ENCODE measurements at places on chromosomes 7 and 10. TPM values are rescaled to one million over a fixed set of nuclear protein-coding genes. Genes with fewer than 3 reads are reported as not detected.

The ELN gene
- total RNA-seq, result 29.0 TPM

The SLC26A4 gene
- 193 TPM for total RNA-seq

- H3K36me3 ChIP-seq, result no peaks in the 10 kb centered on the region
- H3K4me1 ChIP-seq, result no peaks in the 10 kb centered on the region
- DNase-seq, result no peak
- H3K27me3 ChIP-seq, result no peaks in the 10 kb centered on the region
- no peak overlapping the region for H3K27ac ChIP-seq
Observed at GRCh38 chr7:40244226-40244625, 109.4 kb downstream of the SUGCT start.

The GSTO2 gene
- total RNA-seq, result 16.3 TPM

The AMZ1 gene
- total RNA-seq, result 1.2 TPM

- H3K36me3 ChIP-seq, result no peaks in the 10 kb centered on the region
- peak; percentile 57 for DNase-seq
- H3K27me3 ChIP-seq, result no peaks in the 10 kb centered on the region
- H3K27ac ChIP-seq, result no peak overlapping the region
Observed at GRCh38 chr10:103598654-103599115, 105.2 kb downstream of the NEURL1 start.

GRCh38 chr7:111212857-111213523, 122.1 kb downstream of the LRRN3 start:
- no peak overlapping the region for H3K4me3 ChIP-seq
- no peaks in the 10 kb centered on the region for H3K36me3 ChIP-seq
- H3K4me1 ChIP-seq, result peaks cover 6% of the 10 kb centered on the region
- H3K27ac ChIP-seq, result no peak overlapping the region

The CYCS gene
- 69.4 TPM for total RNA-seq

The AHR gene
- 69.5 TPM for total RNA-seq

The CFTR gene
- not detected for total RNA-seq

DNA sequence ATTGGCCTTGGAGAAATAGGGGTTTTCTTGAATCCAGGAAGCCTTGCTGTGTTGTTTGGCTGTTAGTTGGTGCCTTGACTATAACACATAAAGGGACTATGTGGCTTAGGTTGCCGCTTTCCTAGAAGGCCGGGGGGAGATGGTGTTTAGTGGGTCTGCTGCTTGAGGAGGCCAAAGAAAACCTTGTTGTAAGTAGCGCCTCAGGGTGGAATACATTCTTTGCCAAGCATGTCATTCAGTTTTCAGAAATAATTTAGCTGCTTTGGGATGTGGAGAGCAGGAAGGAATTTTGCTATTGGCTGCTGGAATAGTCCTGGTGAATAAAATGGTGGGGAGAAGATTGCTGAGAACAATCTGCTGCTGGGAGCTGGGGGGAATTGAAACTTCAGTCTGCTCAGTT, 132.9 kb upstream of the WNT16 start:
- no peaks in the 10 kb centered on the region for H3K36me3 ChIP-seq
- H3K27ac ChIP-seq, result no peak overlapping the region
- no peaks in the 10 kb centered on the region for H3K27me3 ChIP-seq
- H3K4me3 ChIP-seq, result no peak overlapping the region

DNA sequence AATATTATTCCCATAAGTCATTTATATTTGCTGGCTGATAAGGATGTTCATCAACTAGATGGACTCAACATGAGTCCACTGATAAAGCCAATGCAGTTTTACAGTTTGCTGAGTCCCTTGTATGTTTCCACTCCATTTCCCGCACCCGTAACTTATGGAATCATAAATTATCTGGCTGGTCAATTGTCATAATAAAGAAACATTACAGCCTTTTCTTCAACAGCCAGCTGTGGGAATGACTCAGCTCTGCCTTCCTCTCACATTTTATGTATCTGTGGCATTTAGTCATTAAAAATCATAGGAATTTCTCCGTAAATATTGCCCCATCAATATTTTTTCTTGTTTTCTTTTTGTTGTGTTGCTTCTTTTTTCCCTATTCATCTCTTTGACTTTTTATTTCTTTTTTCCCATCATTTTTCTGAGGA, 22.3 kb upstream of the TMEM26 start:
- no peaks in the 10 kb centered on the region for H3K27me3 ChIP-seq
- no peak overlapping the region for H3K4me3 ChIP-seq
- no peak for DNase-seq
- H3K27ac ChIP-seq, result no peak overlapping the region
- no peaks in the 10 kb centered on the region for H3K36me3 ChIP-seq

- H3K27ac ChIP-seq, result no peak overlapping the region
- no peak overlapping the region for H3K4me3 ChIP-seq
- no peaks in the 10 kb centered on the region for H3K36me3 ChIP-seq
- no peaks in the 10 kb centered on the region for H3K27me3 ChIP-seq
Observed at GRCh38 chr7:157898261-157898660, 561.5 kb downstream of the DNAJB6 start.

GRCh38 chr7:4817178-4817901, 41.9 kb downstream of the AP5Z1 start:
- H3K4me3 ChIP-seq, result no peak overlapping the region
- H3K4me1 ChIP-seq, result no peaks in the 10 kb centered on the region

DNA sequence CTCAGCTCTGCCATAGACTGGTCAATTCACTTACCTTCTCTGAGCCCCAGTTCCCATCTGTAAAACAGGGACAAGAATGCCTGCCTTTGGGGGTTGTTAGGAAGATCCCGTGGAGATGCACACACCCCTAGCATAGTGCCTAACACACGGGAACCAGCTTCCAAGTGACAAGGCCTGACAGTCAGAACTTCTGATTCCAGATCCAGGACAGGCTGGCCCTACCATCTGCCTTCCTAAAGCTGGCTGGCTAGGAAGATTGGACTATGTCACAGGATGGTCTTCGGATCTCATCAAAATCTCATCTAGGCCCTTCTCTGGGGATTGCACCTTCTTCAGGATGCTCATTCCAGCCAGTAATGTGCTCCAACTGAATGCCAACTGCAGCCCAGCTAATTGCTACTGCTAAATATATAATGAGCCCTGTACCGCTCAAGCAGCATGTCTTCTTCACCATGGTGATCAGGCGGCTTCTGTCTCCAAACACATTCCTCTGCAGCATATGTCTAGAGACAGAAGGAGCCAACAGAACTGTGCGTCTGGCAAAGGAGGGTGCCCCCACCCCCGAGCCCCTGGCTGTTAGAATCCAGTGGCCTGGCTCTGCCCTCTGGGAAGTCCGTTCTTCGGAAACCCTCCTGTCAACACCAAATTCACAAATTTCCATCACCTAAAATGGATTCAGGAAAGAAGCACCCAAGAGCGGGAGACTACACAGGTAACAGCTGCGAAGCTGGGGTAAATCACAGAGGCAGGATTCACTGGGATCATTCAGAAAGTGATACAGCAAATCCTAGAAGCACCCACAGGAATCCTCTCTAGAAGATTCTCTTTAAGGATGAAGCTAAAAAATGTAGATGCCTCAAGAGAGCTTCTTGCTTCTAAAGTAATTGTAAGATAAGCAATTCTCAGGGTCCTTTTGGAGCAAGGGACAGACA, 142.1 kb upstream of the EEPD1 start:
- H3K4me1 ChIP-seq, result no peaks in the 10 kb centered on the region
- H3K4me3 ChIP-seq, result no peak overlapping the region
- no peaks in the 10 kb centered on the region for H3K27me3 ChIP-seq
- no peaks in the 10 kb centered on the region for H3K36me3 ChIP-seq
- no peak for DNase-seq

GRCh38 chr10:102633848-102634247, 10.4 kb upstream of the TRIM8 start:
- peaks cover 30% of the 10 kb centered on the region for H3K4me1 ChIP-seq
- no peaks in the 10 kb centered on the region for H3K27me3 ChIP-seq
- no peak for DNase-seq
- H3K36me3 ChIP-seq, result no peaks in the 10 kb centered on the region
- peak overlapping the region; percentile 30 for H3K27ac ChIP-seq

- H3K27me3 ChIP-seq, result no peaks in the 10 kb centered on the region
- peaks cover 9% of the 10 kb centered on the region for H3K4me1 ChIP-seq
- H3K27ac ChIP-seq, result peak overlapping the region; percentile 68
Observed at GRCh38 chr10:35194906-35195305, 68.3 kb downstream of the CREM start.

- no peak for DNase-seq
- no peaks in the 10 kb centered on the region for H3K36me3 ChIP-seq
- no peaks in the 10 kb centered on the region for H3K4me1 ChIP-seq
- no peak overlapping the region for H3K4me3 ChIP-seq
- no peak overlapping the region for H3K27ac ChIP-seq
- no peaks in the 10 kb centered on the region for H3K27me3 ChIP-seq
Observed at GRCh38 chr10:129742742-129743550, 221.1 kb downstream of the EBF3 start.

DNA sequence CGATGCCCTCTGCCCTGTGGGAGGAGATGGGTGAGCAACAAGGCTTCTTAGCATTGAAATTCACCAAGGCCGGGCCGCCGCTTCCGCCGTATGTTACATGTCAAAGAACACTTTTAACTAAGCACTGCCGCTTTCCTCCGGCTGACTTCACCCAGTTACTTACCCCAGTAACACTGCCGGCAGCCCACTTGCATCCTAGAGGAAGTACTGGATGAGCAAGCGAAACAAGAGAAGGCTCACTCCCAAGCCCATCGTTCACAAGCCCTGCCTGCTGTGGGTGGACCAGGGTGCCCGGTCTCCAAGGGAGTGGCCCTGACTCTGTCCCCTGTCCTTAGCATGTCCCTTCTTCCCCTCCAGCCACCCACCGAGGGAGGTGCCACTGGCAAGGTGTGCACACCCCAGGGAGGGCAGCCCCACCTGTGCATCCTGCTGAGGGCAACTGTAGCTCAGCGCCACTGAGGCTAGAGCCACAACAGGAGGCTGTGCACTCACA, 73.1 kb upstream of the EBF3 start:
- H3K36me3 ChIP-seq, result no peaks in the 10 kb centered on the region
- H3K4me3 ChIP-seq, result no peak overlapping the region
- no peaks in the 10 kb centered on the region for H3K4me1 ChIP-seq

- no peaks in the 10 kb centered on the region for H3K27me3 ChIP-seq
- H3K4me1 ChIP-seq, result peaks cover 3% of the 10 kb centered on the region
- DNase-seq, result peak; percentile 43
Observed at GRCh38 chr10:28214219-28214618, 88.6 kb downstream of the MPP7 start.

DNA sequence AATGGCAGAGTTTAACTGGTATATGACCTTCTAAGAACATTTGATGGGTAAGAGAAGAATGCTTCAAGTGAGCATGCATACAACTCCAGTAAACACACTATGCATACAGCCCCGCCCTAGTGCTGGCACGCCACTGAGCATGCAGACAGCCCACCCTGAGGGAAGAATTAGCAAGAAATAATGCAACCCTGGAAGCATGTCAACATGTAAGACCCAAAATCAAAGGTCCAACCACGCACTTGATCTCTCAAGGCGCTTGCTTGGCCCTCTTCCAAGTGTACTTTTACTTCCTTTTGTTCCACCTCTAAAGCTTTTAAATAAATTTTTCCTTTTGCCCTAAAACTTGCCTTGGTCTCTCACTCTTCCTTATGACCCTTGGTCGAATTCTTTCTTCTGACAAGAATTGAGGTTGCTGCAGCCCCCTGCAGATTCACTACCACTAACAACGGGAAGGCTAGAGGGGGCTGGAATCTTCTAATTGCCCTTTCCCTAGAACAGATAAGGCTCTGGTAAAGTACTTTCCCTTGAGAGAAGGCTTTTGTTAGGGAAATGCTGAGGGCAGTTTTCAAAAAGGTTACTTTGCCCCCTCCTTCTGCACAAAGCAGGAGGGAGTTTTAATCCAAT, 3.4 kb downstream of the FAM24B start:
- H3K4me3 ChIP-seq, result no peak overlapping the region
- DNase-seq, result no peak
- H3K27me3 ChIP-seq, result no peaks in the 10 kb centered on the region
- peaks cover 6% of the 10 kb centered on the region for H3K4me1 ChIP-seq

DNA sequence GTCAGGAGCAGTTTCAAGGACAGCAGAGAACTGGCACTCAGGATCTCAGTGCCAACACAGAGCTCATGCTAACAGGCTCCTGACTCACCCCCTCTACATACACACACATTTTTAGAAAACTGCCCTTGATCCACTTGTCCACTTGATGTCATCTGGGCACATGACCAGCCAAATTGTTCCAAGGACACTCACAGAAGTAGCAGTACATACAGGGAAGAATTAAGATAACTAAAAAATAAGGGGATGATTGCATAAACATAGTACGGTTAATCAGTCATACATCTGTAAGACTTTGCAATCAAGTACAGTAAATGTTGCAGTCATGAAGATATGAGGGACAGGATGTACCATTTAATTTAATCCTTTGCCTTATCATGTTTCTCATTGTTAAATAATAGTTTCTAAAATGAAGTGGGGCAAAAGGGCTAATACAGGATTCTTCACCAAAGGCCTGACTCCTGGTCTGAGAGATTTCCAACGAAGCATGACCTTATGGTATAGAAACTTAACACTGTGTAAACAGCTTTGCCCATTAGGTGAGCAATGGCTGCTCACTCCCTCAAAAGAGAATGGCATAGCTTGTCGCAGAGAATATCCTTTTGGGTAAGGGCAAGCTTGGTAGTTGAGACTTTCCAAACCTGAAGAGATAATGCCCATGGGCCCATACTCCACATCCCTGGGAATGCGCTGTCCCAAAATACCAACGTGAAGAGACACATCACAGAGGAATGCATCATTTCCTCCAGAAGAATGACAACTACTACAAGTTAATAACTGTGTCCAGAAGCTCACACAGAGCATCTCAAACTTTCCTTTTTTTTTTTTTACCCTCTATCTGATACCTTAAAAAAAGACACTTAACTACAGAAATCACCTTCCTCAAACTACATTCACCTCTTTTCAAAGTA, 94.1 kb downstream of the ARMH3 start:
- H3K27ac ChIP-seq, result peak overlapping the region; percentile 77
- peak; percentile 87 for DNase-seq
- H3K4me3 ChIP-seq, result no peak overlapping the region

GRCh38 chr7:8126601-8127167, 135.3 kb downstream of the ICA1 start:
- no peaks in the 10 kb centered on the region for H3K4me1 ChIP-seq
- H3K27me3 ChIP-seq, result no peaks in the 10 kb centered on the region
- no peak overlapping the region for H3K27ac ChIP-seq
- H3K4me3 ChIP-seq, result no peak overlapping the region
- H3K36me3 ChIP-seq, result no peaks in the 10 kb centered on the region

DNA sequence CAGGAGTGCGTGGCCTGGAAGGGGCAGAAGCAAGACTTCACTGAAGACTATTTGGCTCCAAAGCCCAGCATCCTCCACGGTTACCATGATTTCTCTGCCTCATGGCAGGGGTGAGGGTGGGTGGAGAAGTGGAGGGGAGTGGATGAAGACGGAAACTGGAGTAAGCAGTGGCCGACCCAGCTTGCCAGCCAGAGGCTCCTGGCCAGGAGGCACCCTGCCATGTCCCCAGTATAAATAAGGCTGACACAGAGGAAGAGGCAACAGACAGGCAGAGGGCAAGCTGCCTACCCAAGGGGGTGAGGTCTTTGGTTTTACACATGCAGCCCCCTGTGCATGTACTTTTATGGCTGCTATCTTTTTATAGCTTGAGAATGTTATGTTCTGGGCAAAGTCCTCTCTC, 102.6 kb upstream of the TBX20 start:
- no peaks in the 10 kb centered on the region for H3K27me3 ChIP-seq
- no peak for DNase-seq

The NRCAM gene
- 13.6 TPM for total RNA-seq

Measured in thyroid gland (tissue), 4 donors.